ENCODE measurements at places on chromosomes 1 and 21. TPM values are rescaled to one million over a fixed set of nuclear protein-coding genes. Genes with fewer than 3 reads are reported as not detected.

The ALDH9A1 gene
- 57.5 TPM for total RNA-seq

DNA sequence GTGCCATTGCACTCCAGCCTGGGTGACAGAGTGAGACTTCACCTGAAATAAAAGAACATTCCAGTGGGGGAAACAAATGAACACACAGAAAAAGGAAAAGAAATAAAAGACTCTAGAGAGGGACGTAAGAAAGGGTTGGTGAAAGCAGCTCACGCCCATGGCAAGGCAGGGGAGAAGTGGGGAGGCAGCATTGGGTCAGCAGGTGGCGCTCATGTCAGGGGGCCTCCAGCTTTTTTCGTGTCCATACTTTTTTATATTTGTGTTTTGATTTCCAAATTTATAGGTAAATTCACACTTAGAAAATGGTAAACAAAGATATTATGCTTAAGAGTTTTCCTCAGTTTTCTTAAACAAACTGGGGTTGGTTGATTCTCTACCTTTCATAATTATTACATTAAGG lies 45.5 kb downstream of the VPS13D start:
- H3K4me1 ChIP-seq, result no peaks in the 10 kb centered on the region
- no peak overlapping the region for H3K4me3 ChIP-seq
- H3K27ac ChIP-seq, result no peak overlapping the region
- no peaks in the 10 kb centered on the region for H3K27me3 ChIP-seq
- H3K36me3 ChIP-seq, result no peaks in the 10 kb centered on the region

The IL20 gene
- total RNA-seq, result not detected

DNA sequence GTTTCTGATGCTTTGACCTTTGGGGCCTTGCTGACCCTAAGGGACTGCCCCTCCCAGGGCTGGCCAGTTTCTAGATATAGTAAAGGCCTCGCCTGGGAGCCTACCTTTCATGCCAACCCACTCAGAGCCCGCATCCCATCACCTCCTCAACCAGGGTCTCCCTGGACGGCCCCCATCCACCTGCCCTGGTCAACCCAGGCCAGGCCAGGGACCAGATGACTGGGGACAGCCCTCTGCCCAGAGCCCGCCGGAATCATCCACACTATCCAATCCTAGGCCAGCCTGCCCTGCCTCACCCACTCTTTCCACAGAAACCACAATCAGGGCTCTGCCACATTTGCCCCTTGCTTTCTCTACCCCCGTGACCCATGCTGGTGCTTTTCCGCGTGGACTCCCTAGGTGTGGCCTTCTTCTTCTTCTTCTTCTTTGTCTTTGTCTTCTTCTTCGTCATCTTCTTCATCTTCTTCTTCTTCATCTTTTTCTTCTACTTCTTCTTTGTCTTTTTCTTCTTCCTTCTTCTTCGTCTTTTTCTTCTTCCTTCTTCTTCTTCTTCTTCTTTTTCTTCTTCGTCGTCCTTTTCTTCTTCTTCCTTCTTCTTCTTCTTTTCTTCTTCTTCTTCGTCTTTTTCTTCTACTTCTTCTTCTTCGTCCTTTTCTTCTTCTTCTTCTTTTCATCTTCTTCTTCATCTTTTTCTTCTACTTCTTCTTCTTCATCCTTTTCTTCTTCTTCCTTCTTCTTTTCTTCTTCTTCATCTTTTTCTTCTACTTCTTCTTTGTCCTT lies 11.5 kb upstream of the H6PD start:
- no peaks in the 10 kb centered on the region for H3K4me1 ChIP-seq
- no peak for DNase-seq
- H3K27ac ChIP-seq, result no peak overlapping the region
- H3K36me3 ChIP-seq, result no peaks in the 10 kb centered on the region

The POU2F1 gene
- total RNA-seq, result 10.8 TPM

- no peaks in the 10 kb centered on the region for H3K27me3 ChIP-seq
- peaks cover 8% of the 10 kb centered on the region for H3K4me1 ChIP-seq
- DNase-seq, result no peak
- H3K36me3 ChIP-seq, result no peaks in the 10 kb centered on the region
- no peak overlapping the region for H3K27ac ChIP-seq
- no peak overlapping the region for H3K4me3 ChIP-seq
Observed at GRCh38 chr1:39666772-39667171, 5.1 kb downstream of the NT5C1A start.

GRCh38 chr1:88877382-88877825 lies 14.0 kb downstream of the GTF2B start:
- H3K4me1 ChIP-seq, result peaks cover 40% of the 10 kb centered on the region
- no peak for DNase-seq
- H3K36me3 ChIP-seq, result no peaks in the 10 kb centered on the region
- H3K4me3 ChIP-seq, result no peak overlapping the region

The FAM177B gene
- total RNA-seq, result not detected

The ZNF683 gene
- not detected for total RNA-seq

DNA sequence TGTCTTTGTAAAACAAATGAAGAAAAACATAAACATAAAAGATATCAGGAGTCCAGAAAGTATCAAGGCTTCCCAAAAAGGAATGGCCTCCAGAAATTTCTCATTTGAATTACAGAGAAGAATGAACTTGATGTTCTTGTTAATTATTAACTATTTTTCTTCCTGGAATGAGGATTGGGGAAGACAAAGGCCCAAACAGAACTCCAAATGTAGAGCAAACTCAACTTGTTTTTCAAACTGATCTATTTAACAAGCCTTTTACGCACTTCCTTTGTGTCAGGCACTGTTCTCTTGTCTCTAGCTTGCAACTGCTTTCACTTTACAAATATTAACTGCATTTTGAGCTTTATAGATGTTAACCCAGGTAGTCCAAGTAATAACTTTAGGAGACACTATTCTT lies 45.5 kb downstream of the LAMC2 start:
- no peak for DNase-seq
- peak overlapping the region; percentile 40 for H3K27ac ChIP-seq
- H3K27me3 ChIP-seq, result no peaks in the 10 kb centered on the region
- H3K36me3 ChIP-seq, result no peaks in the 10 kb centered on the region
- H3K4me3 ChIP-seq, result no peak overlapping the region
- peaks cover 22% of the 10 kb centered on the region for H3K4me1 ChIP-seq

GRCh38 chr1:197303463-197303862 lies 35.4 kb downstream of the CRB1 start:
- H3K4me1 ChIP-seq, result no peaks in the 10 kb centered on the region
- H3K4me3 ChIP-seq, result no peak overlapping the region
- H3K27me3 ChIP-seq, result no peaks in the 10 kb centered on the region
- H3K27ac ChIP-seq, result no peak overlapping the region
- H3K36me3 ChIP-seq, result no peaks in the 10 kb centered on the region

- DNase-seq, result no peak
- no peak overlapping the region for H3K27ac ChIP-seq
Observed at GRCh38 chr1:85649591-85649990, 58.6 kb downstream of the ZNHIT6 start.

The RFX5 gene
- 13.0 TPM for total RNA-seq

The S100A4 gene
- total RNA-seq, result 375 TPM

The MYOC gene
- 19.4 TPM for total RNA-seq

- H3K27ac ChIP-seq, result peak overlapping the region; percentile 45
- H3K27me3 ChIP-seq, result no peaks in the 10 kb centered on the region
- H3K4me3 ChIP-seq, result no peak overlapping the region
- H3K4me1 ChIP-seq, result peaks cover 17% of the 10 kb centered on the region
Observed at GRCh38 chr1:205536759-205537361, 32.4 kb downstream of the CDK18 start.

DNA sequence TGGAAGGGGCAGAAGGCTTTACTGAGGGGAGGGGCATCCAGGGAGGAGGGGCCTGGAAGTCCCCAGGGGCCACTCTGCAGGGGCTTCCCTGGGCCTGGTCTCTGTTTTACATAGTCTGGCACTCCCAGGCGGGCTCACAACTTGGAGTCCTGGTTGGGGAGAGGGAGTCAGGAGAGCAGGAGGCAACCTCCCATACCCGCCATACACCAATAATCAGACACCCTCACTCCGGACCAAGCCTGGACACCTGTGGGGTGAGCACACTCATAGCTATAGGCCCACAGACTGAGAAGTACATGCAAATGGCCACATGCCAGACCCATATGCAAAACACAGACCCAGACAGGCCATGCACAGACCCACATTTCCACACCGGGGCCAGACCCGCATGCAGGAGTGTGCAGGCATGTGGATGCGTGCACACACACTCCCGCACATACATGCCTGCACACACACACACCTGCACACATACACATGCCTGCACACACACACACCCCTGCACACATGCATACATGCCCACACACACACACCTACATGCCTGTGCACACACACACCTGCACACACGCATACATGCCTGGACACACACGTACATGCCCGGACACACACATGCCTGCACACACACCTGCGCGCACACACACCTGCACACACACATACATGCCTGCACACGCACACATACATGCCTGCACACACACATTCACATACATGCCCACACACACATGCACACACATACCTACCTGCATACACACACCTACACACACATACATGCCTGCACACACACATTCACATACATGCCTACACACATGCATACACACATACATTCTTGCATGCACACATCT lies 89.5 kb upstream of the RUNX3 start:
- peaks cover 11% of the 10 kb centered on the region for H3K4me1 ChIP-seq
- H3K27ac ChIP-seq, result no peak overlapping the region
- no peaks in the 10 kb centered on the region for H3K36me3 ChIP-seq
- no peaks in the 10 kb centered on the region for H3K27me3 ChIP-seq

The SLC2A5 gene
- total RNA-seq, result 8.1 TPM

The MMEL1 gene
- 4.4 TPM for total RNA-seq

DNA sequence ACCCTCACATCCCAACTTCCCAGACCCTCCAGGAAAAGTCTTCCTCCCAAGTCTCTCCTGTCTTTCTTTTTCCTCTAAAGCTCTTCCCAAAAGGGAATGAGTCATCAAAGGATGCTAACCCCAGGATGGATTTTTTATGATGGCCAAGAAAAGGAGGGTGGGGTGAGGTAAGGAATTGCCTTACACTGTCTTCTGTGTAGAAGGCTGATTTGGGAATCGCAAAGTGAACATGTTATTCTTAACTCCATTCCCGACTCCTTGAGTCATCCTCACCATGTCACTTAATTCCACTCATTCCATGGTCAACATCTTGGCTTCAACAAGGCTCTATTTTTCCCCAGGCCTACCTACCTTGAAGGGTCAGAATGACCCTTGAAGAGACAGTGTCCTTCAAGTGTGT lies 44.0 kb downstream of the TBX15 start:
- no peak overlapping the region for H3K4me3 ChIP-seq
- H3K36me3 ChIP-seq, result no peaks in the 10 kb centered on the region
- no peak for DNase-seq
- H3K27ac ChIP-seq, result no peak overlapping the region
- no peaks in the 10 kb centered on the region for H3K4me1 ChIP-seq

The PLA2G2C gene
- not detected for total RNA-seq

The SLFNL1 gene
- 1.2 TPM for total RNA-seq

- H3K27me3 ChIP-seq, result no peaks in the 10 kb centered on the region
- peaks cover 30% of the 10 kb centered on the region for H3K4me1 ChIP-seq
- no peak for DNase-seq
- H3K36me3 ChIP-seq, result no peaks in the 10 kb centered on the region
- H3K4me3 ChIP-seq, result peak overlapping the region; percentile 75
Observed at GRCh38 chr1:112675728-112676381, 1.4 kb downstream of the MOV10 start.

DNA sequence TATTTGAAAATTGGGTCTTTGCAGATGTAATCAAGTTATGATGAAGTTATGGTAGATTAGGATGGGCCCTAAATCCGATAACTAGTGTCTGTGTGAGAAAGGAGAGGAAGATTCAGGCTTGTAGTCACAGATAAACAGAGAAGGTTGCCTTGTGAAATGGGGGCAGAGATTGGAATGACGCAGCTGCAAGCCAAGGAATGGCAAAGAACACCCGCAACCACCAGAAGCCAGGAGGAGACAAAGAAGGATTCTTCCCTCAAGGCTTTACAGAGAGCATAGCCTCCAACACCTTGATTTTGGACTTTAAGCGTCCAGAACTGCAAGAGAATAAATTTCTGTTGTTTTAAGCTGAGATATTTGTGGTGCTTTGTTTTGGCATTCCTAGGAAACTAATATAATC lies 35.4 kb upstream of the COL24A1 start:
- H3K36me3 ChIP-seq, result no peaks in the 10 kb centered on the region
- no peak for DNase-seq
- no peak overlapping the region for H3K27ac ChIP-seq
- no peaks in the 10 kb centered on the region for H3K27me3 ChIP-seq
- H3K4me3 ChIP-seq, result no peak overlapping the region

The NEXN gene
- total RNA-seq, result 20.1 TPM

- peak overlapping the region; percentile 4 for H3K27ac ChIP-seq
- H3K27me3 ChIP-seq, result no peaks in the 10 kb centered on the region
Observed at GRCh38 chr1:84698151-84699110, 8.2 kb upstream of the SSX2IP start.
